ENCODE measurements at places on chromosomes 5 and 9.

GRCh38 chr9:105233873-105234272, 10.6 kb upstream of the SLC44A1 start:
- no peak for DNase-seq

DNA sequence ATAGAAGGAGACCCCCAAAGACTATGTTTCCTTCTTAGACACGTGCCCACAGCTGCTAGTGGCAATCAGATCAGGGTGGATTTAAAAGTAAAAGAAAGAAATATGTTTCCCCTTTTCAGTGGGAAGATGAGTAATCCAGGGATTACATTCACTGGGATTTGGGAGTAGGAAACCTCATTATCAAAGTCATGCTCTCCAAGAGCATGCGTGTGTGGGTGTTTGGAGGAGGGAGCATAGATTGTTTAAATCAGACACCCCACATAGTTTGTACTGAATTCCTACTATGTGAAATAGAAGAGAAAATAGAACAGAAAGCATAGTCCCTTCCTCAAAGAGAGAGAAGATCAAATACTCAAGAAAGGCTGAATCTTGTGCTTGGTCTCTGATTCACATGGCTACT, 65.5 kb upstream of the TBCA start:
- DNase-seq, result no peak

DNA sequence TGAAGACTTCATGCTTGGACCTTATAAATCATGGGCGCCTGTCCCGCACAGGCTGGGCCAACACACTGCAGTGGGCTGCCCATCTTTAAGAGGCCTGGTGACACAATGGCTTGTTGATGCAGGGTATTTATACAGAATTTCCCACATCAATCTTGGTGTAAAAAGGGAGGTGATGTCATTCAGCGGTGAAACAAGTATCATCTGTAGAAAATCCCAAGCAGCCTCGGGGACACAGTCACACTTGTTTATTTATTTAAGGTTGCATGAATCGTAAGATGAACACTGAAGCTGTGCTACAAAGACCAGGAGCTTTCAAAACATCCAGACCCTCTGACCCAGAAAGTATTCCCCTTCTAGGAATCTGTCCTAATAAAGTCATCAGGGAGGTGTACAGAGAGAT, 40.5 kb downstream of the SMIM23 start:
- no peak for DNase-seq

GRCh38 chr9:127664324-127664677, 42.5 kb upstream of the CFAP157 start:
- DNase-seq, result no peak

- no peak for DNase-seq
Observed at GRCh38 chr5:136446565-136446964, 81.2 kb upstream of the TRPC7 start.

DNA sequence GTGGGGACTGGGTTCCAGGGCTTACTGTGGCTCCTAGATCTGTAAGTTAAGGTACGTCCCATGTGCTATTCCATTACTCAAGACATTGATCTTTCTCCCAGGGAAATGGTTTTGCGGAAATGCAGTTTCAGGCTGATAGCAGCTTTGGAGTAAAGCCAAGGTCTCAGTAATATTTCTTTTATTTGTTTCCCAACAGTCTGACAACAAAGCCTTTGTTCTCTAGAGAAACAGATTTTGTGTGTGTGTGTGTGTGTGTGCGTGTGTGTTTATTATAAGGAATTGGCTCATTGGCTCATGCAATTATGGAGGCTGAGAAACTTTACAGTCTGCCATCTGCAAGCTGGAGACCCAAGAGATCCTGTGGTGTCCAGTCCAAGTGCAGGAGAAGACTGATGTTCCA, 12.1 kb upstream of the POC5 start:
- no peak for DNase-seq

DNA sequence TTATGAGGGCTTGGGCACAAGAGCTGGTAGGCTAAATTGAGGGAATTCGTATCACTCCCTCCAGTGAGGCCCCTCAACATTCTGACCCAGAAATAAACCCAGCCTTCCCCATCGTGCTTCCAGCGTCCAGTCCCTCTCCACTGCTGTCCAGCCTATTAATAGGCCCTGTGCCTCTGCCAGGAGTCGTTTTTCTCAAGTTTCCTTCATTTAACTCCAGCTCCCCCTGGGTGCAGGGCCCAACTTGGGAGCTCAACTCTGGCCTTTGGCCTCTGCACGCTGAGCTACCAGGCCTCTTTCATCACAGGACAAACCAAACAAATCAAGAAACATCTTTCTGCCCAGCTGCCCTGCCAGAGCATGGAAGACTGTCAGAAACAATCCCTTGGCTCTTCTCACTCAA, 10.0 kb downstream of the HBEGF start:
- DNase-seq, result no peak

DNA sequence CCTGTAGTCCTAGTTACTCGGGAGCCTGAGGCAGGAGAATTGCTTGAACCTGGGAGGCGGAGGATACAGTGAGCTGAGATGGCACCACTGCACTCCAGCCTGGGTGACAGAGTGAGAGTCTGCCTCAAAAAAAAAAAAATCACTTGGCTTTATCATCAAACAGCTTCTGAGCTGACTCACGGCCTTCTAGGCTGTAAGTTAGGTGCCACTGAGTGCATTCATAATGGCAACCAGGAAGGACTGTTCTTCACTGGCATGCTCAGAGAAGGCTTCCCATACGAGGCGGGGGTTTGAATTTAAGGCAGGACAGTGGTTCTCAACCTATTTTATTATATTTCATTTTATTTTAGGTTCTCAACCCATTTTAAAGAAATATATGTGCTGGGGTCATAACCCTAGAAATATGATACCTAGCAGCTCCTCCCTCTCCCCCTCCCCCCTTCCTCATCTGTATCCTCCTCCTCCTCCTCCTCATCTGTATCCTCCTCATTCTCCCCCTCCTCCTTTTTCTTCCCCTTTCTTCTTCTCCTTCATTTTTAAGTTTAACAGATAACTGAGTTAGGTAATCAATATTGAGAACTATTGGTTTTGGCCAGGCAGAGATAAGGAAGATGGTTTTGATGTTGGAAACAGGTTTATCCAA, 19.0 kb upstream of the LHFPL2 start:
- no peak for DNase-seq

DNA sequence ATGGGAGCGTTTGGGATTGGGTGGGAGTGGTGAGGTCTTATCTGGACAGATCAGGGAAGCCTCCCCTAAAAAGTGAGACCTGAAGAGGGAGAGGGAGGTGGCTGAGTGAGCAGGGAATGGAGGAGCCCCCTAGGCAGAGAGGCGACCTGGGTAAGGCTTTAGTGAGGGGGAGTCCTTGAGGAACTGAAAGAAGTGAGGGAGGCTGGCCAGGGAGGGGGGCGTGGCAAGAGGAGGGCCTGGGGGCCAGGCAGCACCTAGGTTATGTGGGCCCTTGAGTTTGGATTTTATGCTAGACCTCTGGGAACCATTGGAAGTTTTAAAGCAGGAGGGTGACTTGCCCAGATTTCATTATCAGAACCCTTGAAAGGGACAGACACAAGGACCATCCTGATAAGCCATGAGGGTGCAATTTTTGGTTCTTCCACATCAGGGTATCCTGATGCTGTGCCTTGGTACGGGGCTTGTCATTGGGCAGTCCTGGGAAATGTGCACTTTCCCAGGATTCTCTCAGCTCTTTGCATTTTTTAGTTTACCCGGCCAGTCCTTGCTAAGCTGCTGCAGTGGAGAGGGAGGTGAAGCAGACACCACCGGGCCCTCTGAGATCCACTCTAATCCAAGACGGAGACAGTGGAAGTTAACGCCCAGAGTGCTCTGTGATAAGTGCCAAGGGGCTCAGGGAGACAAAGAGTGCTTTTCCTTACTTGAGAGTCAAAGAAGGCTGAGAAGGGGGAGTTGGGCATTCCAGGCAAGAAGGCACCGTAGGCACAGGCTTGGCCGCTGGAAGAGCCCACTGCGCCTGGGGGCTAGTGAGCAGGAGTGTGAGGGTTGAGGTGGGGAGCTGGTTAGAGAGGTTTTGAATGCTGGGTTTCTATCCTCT, 16.1 kb downstream of the GSN start:
- DNase-seq, result no peak

- DNase-seq, result no peak
Observed at GRCh38 chr9:95822583-95823431, 52.7 kb upstream of the ERCC6L2 start.

DNA sequence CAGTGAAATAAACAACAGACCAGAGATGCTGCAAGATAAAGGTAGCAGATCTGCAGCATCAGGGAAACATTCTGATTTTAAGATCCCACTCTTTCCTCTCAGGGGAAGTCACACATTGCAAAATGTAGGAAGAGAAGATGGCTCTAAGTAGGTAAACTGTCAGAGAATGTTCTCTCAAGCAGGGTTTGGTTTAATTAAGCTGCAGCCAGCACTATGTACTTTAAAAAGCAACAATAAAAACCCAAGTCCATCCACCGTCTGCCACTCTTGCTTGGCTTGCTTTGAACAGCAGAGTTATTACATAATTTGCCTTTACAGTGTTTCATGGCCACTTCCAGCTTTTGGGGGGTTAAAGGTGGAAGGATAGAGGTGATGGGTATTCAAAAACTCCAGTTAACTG, 343.2 kb upstream of the DAP start:
- DNase-seq, result no peak

DNA sequence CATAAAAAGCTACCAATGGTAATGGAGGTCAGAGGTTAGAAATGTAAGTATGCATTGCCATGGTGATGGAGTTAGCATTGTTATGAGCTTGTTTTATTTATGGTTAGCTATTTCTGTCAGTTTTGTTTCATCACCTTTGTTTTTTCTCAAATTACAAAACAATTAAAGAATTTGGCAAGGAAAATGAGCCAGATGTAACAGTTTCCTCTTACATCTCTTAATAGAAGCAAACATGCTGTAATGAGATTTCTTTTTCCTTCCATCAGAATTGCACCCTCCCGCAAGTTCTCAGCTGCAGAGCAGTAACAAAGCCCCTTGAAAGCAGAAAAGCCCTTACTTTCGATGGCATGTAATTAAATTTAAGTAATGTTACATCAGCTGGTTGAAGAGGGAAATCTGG, 233.0 kb downstream of the SGCD start:
- no peak for DNase-seq

- no peak for DNase-seq
Observed at GRCh38 chr5:17218353-17219005, 1.0 kb downstream of the BASP1 start.

- DNase-seq, result no peak
Observed at GRCh38 chr5:62900976-62901375, 322.4 kb downstream of the LRRC70 start.

DNA sequence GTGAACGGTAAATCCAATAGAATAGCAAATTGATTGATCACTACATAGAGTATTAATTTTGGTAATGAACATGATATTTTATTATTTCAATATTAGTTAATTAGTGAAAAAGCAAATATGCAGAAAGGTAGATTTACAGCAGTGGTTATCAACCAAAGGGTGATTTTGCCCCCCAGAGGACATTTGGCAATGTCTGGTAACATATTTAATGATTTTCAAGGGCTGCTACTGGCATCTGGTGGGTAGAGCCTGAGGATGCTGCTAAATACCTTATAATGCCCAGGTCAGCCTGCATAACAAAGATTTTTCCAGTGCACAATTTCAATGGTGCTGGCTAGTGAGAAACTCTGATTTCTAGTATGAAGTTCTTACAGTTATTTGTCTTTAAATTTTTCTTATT, 1313.7 kb downstream of the PTPRD start:
- DNase-seq, result no peak

- no peak for DNase-seq
Observed at GRCh38 chr9:122126331-122127261, 33.0 kb downstream of the NDUFA8 start.

DNA sequence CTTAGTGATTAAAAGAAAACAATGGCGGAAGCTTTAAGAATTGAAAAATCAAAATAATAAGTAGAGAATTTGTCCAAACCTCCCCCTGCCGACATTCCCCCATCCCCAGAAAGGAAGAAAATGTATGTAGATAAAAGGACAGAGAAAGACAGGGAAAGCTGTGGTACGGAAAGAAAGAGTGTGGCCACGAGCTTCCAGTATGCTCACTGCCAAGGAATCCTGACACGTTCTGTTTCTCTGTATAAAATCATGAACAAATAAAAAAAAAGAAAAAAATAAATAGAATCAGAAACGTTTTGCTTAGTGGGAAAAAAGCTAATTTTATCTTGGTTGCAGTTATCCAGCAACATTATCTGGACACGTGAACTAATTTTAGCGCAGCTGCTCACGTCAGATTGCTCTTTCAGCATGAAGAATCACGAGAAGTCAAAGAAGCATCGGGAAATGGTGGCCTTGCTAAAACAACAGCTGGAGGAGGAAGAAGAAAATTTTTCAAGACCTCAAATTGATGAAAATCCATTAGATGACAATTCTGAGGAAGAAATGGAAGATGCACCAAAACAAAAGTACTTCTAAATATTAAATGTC, 15.2 kb downstream of the DNAJC21 start:
- DNase-seq, result no peak

- no peak for DNase-seq
Observed at GRCh38 chr9:92649007-92649406, 20.9 kb downstream of the IPPK start.

DNA sequence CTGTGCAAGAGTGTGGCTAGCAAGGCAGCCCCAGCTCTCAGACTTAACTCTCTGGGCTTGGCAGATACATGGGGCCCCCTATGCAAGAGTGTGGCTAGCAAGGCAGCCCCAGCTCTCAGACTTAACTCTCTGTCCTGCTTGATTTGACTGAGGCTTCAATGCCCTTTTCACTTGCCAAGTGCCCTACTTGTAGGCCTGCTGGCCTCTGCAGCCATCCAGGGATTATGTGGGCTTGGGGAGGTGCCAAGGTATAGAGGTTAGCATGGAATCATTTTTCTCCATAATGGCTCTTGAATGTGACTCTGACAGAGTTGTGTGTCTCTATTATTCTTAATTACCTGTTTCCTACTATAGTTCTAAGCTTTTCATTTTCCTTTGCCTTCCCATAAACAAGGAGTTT, 115.5 kb upstream of the RUSC2 start:
- DNase-seq, result no peak

- DNase-seq, result no peak
Observed at GRCh38 chr9:74479711-74480110, 17.4 kb upstream of the RORB start.

DNA sequence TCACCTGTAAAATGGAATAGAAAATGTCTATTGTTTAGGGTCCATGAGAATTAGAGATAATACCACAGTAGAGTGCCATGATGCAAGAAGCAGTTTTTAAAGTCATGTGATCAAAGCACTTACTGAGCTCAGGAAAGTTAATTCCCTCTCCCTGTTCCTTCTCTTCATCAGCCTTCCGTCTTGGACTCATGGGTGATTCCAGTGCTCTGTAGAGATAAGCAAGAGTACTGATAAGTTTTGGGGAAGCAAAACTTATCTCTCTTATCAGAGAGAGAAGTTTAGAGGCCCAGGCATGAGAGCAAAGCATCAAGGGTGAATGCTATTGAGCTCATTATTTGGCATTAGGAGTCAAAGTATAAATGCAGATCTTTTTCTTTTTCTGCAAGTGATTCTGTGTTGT, 410.1 kb downstream of the AGTPBP1 start:
- DNase-seq, result no peak

- no peak for DNase-seq
Observed at GRCh38 chr9:121876658-121877271, 216.3 kb downstream of the TTLL11 start.

- DNase-seq, result no peak
Observed at GRCh38 chr5:56683281-56683680, 132.1 kb upstream of the MAP3K1 start.

GRCh38 chr9:82673919-82674318, 389.0 kb downstream of the RASEF start:
- DNase-seq, result no peak
